ENCODE measurements at places on chromosomes 6 and 20. TPM values are rescaled to one million over a fixed set of nuclear protein-coding genes. Genes with fewer than 3 reads are reported as not detected.

Gene GRIK2
- not detected for total RNA-seq

Gene PROKR2
- not detected for total RNA-seq

Gene PDE10A
- not detected for total RNA-seq

Gene C6orf141
- total RNA-seq, result not detected

Gene TMEM74B
- total RNA-seq, result 0.45 TPM

DNA sequence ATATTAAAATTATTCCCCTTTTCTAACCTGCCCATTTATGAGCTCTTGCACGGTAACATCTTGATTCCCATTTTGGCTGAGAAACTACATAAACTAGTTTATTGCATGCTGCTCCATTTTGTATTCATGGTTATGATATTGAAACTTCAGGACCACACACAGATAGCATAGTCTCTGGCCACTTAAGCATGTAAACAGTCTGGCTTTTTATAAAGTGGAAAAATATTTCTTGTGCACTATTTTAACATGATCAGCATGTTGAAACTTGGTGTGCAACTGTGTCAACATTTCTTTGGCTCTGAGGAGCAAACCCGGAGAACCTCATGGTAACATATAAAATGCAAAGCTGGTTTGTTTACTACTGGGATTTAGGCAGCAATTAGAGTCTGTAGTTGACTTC lies 70.7 kb downstream of the SLX4IP start:
- no peaks in the 10 kb centered on the region for H3K27me3 ChIP-seq
- H3K36me3 ChIP-seq, result no peaks in the 10 kb centered on the region
- H3K4me1 ChIP-seq, result peaks cover 43% of the 10 kb centered on the region

GRCh38 chr20:46850416-46850815 lies 44.2 kb upstream of the EYA2 start:
- no peak overlapping the region for H3K27ac ChIP-seq
- H3K4me1 ChIP-seq, result no peaks in the 10 kb centered on the region
- H3K4me3 ChIP-seq, result no peak overlapping the region

DNA sequence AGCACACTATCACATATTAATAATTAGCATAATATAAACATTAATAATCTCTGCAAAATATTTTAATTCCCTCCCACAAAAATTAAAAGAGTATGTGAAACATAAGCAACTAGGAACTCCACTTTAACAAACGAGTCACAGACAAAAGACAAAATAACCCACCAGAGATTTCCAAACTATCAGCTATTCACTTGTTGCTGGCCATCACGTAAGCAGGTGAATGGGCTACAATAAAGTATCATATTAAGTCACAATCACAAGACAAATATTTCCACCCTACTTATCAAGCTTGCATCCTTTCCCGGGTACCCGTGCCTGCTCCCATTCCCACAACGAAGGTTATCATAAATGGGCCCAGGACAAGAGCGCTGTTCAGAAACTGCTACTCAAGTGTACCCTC lies 2.5 kb downstream of the HDAC2 start:
- H3K36me3 ChIP-seq, result peaks cover 9% of the 10 kb centered on the region
- no peak overlapping the region for H3K27ac ChIP-seq
- H3K4me3 ChIP-seq, result no peak overlapping the region

DNA sequence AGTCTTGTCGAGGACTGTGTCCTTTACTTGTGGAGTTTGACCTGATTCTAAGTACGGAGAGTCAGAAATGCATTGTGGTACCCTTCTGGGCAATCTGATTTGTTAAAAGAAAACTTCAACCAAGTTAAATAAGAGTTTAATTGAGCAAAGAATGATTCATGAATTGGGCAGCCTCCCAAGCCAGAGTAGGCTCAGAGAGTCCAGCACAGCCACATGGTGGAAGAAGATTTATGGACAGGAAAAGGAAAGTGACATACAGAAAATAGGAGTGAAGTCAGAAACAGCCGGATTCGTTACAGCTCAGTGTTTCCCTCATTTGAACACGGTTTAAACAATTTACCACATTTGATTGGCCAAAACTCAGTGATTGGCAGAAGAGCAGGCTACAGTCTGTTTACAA lies 329.2 kb downstream of the DHX35 start:
- peaks cover 10% of the 10 kb centered on the region for H3K27me3 ChIP-seq
- H3K27ac ChIP-seq, result no peak overlapping the region
- no peaks in the 10 kb centered on the region for H3K4me1 ChIP-seq
- H3K4me3 ChIP-seq, result no peak overlapping the region
- H3K36me3 ChIP-seq, result no peaks in the 10 kb centered on the region
- no peak for DNase-seq

DNA sequence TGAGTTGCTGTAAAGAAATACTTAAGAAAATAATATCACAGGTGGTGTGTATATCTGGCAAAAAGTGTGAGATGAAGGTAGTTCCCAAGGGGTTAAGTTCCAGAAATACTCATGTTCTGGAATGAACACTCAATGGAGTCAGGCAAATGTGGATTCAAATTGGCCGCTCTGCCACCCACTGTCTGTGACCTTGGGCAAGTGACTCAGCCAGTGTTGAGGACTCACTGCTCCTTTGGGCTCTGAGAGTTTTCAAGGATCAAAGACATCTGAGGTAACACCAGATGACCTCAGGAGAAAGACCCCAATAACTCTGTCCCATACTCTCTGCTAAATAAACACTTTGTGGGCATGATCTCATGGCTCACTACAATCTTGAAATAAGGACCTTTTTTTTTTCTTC lies 59.2 kb upstream of the EYA2 start:
- H3K27me3 ChIP-seq, result peaks cover 9% of the 10 kb centered on the region
- H3K4me1 ChIP-seq, result peaks cover 2% of the 10 kb centered on the region
- H3K27ac ChIP-seq, result no peak overlapping the region
- no peaks in the 10 kb centered on the region for H3K36me3 ChIP-seq
- no peak for DNase-seq

GRCh38 chr6:13684855-13685254 lies 26.8 kb downstream of the RANBP9 start:
- no peak overlapping the region for H3K27ac ChIP-seq
- peaks cover 56% of the 10 kb centered on the region for H3K4me1 ChIP-seq
- H3K4me3 ChIP-seq, result no peak overlapping the region
- H3K36me3 ChIP-seq, result peaks cover 42% of the 10 kb centered on the region

DNA sequence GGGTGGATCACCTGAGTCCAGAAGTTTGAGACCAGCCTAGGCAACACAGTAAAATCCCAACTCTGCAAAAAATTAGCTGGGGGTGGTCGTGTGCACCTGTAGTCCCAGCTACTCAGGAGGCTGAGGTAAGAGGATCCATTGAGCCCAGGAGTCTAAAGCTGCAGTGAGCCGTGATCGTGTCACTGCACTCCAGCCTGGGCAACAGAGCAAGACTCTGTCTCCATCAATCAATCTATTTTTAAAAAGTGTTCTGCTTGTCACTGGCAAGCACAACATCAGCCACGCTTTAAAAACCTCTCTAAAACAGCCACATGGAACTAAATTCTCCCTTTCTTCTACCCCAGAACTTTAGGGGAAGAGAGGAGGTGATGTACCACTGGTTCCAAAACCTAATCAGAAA lies 131.6 kb upstream of the RREB1 start:
- no peaks in the 10 kb centered on the region for H3K4me1 ChIP-seq
- H3K27ac ChIP-seq, result no peak overlapping the region
- DNase-seq, result no peak
- H3K4me3 ChIP-seq, result no peak overlapping the region

DNA sequence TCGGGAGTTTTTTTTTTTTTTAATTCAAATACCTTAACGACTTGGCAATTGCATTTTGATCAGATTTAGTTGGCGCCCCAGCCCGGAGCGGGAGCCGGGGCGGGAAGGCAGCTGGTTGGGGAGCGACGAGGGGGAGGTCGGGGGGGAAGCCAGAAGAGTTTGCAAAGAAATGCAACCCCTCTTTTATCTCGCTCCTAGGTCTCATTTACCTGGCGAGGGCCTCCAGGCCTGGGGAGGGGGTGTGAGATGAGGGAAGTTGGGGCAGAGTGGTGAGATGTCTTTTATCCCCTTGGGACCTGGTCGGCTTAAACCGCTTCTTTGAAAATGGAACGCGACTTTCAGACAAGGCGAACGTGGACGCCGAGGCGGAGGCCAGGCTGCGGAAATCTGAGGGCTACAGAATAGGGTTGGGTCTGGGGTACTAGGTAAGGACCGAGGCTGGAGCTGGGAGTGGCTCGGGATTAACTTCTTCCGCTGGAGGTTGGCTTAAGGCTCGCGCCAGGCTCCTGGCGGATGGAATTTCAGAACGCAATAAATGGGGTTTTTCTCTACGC lies 40.3 kb downstream of the NCR2 start:
- no peak for DNase-seq
- no peak overlapping the region for H3K27ac ChIP-seq
- H3K4me1 ChIP-seq, result peaks cover 27% of the 10 kb centered on the region
- H3K4me3 ChIP-seq, result no peak overlapping the region
- peaks cover 2% of the 10 kb centered on the region for H3K36me3 ChIP-seq

- DNase-seq, result no peak
- no peaks in the 10 kb centered on the region for H3K4me1 ChIP-seq
- no peak overlapping the region for H3K4me3 ChIP-seq
- H3K27me3 ChIP-seq, result peaks cover 7% of the 10 kb centered on the region
- H3K36me3 ChIP-seq, result no peaks in the 10 kb centered on the region
These were observed 19.3 kb downstream of the KIAA1755 start for GRCh38 chr20:38241201-38241600.

- H3K27ac ChIP-seq, result no peak overlapping the region
- H3K36me3 ChIP-seq, result no peaks in the 10 kb centered on the region
- H3K4me1 ChIP-seq, result no peaks in the 10 kb centered on the region
- DNase-seq, result no peak
These were observed 10.6 kb upstream of the TMEM242 start for GRCh38 chr6:157333956-157334355.

DNA sequence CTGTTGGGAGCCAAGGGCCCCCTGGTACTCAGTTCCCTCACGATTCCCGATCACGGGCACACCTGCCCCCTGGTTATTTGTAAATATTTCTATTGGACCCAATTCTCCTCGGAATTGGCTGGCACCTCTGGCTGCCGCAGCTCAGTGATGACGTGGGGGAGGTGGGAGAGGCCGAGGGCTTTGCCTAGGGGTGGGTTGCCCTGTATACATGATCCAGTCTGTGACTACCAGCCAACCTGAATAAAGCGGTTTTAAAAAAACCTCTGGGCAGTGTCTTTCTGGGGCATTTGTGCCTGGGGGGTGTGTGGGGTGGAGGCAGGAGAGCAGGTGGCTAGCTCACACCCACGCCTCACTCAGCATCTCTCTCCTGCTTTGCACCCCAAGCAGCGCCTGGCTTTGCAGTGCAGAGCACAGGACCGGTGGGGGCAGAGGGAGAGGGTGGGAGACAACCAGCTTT lies 42.2 kb downstream of the VSTM2L start:
- H3K27me3 ChIP-seq, result peaks cover 3% of the 10 kb centered on the region
- no peak overlapping the region for H3K27ac ChIP-seq
- H3K4me3 ChIP-seq, result no peak overlapping the region
- H3K4me1 ChIP-seq, result no peaks in the 10 kb centered on the region

GRCh38 chr20:13199279-13199678 lies 21.8 kb upstream of the ISM1 start:
- no peak overlapping the region for H3K27ac ChIP-seq
- peaks cover 2% of the 10 kb centered on the region for H3K27me3 ChIP-seq
- H3K36me3 ChIP-seq, result no peaks in the 10 kb centered on the region
- H3K4me1 ChIP-seq, result no peaks in the 10 kb centered on the region

DNA sequence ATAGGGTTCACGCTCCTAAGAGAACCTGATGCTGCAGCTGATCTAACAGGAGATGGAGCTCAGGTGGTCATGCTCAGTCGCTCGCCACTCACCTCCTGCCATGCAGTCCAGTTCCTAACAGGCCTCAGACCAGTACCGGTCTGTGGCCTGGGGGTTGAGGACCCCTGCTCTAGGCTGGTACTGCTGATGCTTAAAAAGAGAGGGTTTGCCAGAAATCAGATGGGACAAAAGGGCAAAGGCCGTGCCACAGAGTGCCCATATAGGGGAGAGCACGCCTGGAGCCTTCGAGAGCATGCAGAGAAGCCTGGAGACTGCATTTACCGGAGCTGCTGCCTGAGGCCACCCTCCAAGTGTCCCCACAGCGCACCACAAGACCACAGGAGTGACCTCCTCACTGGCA lies 75.5 kb downstream of the PTPN1 start:
- H3K27me3 ChIP-seq, result no peaks in the 10 kb centered on the region
- peaks cover 31% of the 10 kb centered on the region for H3K36me3 ChIP-seq
- H3K27ac ChIP-seq, result no peak overlapping the region
- peaks cover 7% of the 10 kb centered on the region for H3K4me1 ChIP-seq
- no peak overlapping the region for H3K4me3 ChIP-seq
- DNase-seq, result no peak

All from activated CD8-positive, alpha-beta memory T cell treated with anti-CD3 and anti-CD28 coated beads, Interleukin-2, amount 10 ng/mL, durations not matched to agents 7 days and 5 days (primary cell).